ENCODE measurements at places on chromosomes 11 and 22.

DNA sequence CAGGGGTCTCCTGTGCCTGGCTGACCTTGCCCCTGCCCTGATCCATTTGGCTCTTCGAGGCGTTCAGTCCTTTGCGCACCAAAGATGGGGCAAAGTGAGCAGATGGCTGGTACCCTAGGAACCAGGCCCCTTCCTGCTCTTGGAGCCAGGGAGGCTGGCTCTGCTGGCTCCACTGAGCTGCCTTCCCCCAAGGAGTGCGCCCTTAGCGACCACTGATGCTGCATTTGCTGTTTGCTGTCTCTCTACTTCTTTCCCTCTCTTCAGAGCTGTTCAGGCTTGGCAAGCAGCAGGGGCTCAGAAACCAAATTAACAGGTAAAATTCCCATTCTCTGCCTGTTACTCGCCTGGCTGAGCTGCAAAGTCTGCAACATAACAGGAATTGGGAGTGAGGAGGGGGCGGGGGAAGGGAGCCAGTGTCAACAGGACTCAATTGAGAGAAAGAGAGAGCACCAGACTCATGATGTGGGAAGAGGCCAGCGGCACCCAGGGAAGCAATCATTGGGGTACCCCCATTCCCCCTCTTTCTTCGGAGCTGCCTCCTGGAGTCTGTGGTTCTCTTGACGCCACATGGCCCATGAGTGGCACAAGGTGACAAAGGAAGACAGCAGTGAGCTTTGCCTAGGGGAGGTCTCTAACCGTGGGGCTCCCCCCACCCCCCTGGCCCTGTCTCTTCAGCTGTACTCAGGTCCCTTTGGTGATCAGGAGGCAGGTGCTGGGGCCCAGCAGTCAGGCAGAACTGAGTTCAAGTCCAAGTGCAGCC is 102.3 kb downstream of the TP53I11 start:
- DNase-seq = no peak

GRCh38 chr11:38530226-38530625 is 1932.2 kb upstream of the RAG2 start:
- no peak for DNase-seq

DNA sequence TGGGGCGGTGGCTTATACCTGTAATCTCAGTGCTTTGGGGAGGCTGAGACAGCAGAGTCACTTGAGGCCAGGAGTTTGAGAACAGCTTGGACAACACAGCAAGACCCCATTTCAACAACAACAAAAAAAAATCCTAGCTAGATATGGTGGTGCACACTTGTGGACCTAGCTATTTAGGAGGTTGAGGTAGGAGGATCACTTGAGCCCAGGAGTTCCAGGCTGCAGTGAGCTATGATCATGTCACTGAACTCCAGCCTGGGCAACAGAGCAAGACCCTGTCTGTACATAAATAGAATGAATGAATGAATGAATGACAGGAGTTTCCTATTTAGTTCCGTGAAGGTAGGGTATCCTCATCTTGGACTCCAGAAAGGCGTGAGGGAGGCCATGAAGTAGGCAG is 107.0 kb downstream of the OSBP2 start:
- no peak for DNase-seq

DNA sequence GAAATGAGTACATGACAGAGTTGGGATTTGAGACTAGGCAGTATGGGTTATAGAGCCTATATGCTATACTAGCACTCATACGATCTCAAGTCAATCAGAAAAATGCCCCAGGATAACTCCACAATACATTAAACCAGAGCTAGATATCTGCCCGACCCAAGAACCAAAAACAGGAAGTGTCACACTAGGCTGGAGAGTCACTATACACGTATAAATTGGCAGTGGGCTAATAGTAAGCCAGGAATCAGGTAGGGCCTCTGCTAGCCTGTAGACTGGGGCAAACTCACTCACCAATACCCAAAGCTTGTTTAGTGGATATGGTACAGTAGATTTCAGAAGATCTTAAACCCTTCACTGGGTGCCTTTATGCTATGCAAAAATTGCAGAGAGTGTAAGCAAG is 16.2 kb upstream of the EIF4G2 start:
- DNase-seq = no peak

GRCh38 chr11:27618281-27618915 is 81.9 kb downstream of the BDNF start:
- no peak for DNase-seq

DNA sequence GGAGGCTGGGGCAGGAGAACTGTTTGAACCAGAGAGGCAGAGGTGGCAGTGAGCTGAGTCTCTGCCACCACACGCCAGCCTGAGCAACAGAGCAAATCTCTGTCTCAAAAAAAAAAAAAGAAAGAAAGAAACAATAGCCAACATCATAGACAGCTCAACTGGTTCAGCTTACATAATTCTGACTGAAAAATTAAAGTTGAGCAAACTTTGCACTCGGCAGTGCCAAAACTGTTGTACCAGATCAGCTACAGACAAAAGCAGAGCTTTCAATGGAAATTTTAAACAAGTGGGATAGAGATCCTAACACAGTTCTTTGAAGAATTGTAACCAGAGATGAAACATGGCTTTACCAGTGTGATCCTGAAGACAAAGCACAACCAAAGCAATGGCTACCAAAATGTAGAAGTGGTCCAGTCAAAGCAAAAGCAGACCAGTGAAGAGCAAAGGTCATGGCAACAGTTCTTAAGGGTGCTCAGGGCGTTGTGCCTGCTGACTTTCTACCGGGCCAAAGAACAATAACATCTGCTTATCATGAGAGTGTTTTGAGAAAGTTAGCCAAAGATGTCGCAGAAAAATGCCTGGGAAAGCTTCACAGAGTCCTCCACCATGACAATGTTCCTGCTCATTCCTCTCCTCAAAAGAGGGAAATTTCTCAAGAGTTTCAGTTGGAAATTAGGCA is 59.3 kb downstream of the TTC28 start:
- no peak for DNase-seq

DNA sequence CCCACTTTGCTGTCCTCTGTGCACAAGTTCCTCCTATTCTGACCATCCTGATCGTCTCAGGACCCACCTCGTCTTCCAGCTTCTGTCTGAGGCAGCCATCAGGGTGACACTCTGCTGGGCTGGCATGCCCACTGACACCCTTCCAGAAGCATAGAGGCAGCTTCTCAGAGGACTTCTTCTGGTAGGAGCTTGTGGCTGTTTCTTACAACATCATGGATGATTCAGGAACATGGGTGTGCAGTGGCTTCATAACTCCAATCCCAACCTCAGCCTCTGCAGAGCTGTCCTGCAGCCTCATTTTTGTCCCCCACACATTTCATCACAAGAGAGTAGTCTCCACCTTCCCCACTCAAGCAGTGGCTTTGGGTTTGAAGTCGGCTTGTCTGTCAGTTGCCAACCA is 20.9 kb upstream of the CTR9 start:
- no peak for DNase-seq

- no peak for DNase-seq
These were observed 55.1 kb downstream of the NAV2 start for GRCh38 chr11:19767627-19768151.

GRCh38 chr11:84720706-84721402 is 906.3 kb downstream of the DLG2 start:
- peak; percentile 35 for DNase-seq

GRCh38 chr22:48389916-48390315 is 1437.8 kb downstream of the BRD1 start:
- no peak for DNase-seq

DNA sequence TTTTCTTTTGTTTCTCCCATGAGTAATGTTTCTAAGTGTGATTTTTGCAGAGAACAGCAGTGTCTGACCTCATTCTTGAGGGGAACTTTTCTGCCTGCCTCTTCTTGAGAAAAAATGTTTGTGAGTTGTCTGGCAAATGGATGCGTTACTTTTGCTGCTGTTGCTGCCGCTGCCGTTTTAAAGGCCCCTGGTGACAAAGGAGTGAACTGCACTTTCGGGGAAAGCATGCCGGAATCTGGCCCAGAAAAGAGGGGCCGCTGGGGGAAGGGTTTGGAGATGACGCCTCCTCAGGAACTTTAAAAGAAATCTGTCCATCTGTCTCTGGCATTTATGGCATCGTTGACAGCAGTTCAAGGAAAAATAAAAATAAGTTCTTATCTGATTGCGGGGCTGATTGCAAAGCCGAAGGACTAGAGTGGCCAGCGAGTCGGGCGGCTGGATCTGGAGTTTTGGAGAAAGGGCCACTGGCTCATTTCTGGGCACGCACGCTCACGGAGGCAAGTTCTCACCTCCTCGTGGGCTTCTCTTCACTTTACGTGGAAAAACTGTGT is 16.5 kb downstream of the ZBTB16 start:
- DNase-seq = peak; percentile 89

DNA sequence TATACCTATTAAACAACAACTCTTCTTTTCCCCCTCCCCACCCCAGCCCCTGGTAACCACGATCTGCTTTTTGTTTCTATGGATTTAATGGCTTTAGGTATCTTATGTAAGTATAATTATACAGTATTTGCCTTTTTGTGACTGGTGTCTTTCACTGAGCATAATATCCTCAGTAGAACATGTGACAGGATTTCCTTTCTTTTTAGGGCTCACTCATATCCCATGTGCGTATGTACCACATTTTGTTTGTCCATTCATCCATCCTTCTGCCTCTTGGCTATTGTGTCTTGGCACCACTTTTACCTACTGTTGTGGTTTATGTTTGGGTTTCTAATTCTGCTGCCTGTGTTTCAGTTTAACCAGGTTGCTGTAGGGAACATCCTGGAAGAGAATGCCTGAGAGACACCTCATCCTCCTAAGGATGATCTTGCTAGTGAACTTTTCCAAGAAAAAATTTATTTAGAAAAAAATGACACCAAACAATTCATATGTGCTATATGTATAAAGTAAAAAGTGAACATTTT is 77.6 kb upstream of the SESN3 start:
- DNase-seq = no peak

- DNase-seq = no peak
These were observed 42.1 kb upstream of the CRTAM start for GRCh38 chr11:122796128-122796717.

DNA sequence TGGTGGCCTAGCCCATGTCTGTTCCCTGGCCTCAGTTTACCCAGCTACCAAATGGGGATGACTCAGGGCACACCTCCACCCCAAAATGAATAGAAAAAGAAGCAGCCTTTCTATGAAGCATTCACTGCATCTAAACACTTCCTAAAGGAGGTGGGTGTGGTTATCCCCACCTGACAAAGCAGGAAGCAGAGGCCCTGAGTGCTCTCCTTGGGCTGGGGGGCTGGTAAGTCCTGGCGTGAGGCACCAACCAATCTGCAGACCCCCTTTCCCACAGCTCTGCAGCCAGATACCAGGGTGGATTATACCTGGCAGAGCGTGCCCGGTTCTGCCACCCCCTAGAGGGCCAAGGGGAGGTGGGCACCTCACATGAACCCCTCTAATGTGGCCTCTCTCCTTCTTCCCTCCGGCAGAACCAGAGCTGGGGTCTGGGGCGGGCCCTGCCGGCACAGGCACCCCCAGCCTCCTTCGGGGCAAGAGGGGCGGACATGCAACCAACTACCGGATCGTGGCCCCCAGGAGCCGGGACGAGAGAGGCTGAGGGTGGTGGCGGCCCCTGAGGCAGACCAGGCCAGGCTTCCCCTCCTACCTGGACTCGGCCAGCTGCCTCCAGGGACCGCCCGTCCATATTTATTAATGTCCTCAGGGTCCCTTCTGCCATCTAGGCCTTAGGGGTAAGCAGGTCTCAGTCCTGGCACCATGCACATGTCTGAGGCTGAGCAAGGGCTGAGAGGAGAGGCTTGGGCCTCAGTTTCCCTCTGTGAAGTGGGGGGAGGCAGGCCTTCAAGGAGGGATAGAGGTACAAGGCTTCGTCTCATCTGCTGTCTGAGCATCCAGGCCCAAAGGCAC is 9.2 kb downstream of the RHBDD3 start:
- DNase-seq = no peak

- DNase-seq = no peak
These were observed 4.1 kb downstream of the BDNF start for GRCh38 chr11:27696115-27696514.

GRCh38 chr11:16211407-16211806 is 144.9 kb downstream of the SOX6 start:
- DNase-seq = no peak

DNA sequence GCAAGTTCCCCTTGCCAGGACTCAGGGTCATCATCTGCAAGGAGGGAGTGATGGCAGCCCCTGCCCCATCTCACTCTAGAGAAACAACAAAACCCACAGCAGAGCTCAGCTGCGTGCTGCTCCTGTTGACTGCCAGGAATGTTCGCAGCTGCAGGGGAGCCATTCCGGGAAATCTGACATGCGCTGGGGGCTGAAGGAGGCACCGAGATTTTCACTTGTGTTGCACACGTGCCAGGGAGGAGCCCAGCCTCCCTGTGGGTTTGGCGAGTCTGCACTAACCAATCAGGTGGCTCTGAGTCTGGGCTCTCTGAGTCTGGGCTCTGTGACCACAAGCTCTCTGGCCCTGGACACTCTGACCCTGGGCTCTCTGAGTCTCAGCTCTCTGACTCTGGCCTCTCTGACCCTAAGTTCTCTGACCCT is 10.5 kb downstream of the FGF3 start:
- peak; percentile 48 for DNase-seq

GRCh38 chr11:108525161-108525560 is 27.0 kb upstream of the POGLUT3 start:
- no peak for DNase-seq

DNA sequence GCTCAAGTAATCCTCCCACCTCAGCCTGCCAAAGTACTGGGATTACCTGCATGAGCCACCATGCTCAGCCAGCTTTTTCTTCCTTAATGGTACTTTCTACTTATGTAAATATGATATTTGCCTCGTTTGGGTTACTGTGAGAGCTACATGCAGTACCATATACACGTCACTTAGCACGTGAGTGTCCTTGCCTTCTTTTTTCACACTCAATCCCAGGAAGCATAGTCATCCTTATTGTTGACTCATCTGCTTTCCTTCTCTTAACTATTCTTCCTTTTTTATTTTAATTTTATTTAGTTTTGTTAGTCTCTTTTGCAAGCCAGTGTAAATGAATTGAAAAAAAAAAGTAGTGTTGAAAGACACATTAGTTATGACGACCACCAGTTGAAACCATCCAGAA is 205.9 kb downstream of the HIPK3 start:
- no peak for DNase-seq

- no peak for DNase-seq
These were observed 8.5 kb downstream of the TIMP3 start for GRCh38 chr22:32809786-32810554.

DNA sequence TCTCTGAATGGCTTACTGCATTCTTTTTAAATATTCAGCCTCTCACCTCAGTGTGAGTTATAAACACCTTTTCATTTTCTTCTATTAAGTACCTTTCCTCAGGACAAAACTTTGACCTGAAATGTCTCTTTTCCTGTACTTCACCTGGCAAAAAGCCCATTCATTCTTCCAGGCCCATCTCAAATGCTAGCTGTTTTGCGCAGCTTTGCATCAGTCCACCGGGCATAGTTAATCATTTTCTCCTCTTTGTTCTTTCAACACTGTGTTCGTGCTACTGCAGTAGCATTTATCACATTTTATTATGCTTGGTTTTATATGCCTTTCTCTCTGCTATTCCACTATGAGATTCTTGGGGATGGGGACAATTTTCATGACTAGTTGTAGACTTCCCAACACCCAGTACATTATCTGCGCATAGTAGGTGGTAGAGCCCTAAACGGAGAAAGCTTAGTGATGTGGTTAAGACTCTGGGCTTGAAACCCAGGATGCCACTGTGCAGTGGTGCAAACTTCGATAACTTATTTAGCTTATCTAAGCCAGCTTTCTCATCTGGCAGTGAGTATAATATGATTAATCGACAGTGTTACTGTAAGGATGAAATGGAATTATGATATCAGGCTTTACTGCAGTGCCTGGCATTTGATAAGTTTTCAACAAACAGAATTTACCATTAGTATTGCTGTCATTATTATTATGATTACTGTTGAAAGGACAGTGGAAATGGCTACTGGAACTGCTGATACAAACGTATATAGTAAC is 695.7 kb downstream of the NELL1 start:
- no peak for DNase-seq
